Central memory CD8-positive, alpha-beta T cell (primary cell): ENCODE measurements at places on chromosomes 3 and 15.

GRCh38 chr15:63256433-63257274 is 20.8 kb upstream of the APH1B start:
- H3K27me3 ChIP-seq: no peaks in the 10 kb centered on the region
- H3K36me3 ChIP-seq: peaks cover 61% of the 10 kb centered on the region
- H3K4me3 ChIP-seq: no peak overlapping the region
- H3K4me1 ChIP-seq: peaks cover 29% of the 10 kb centered on the region
- no peak for DNase-seq

- no peaks in the 10 kb centered on the region for H3K27me3 ChIP-seq
- no peak overlapping the region for H3K4me3 ChIP-seq
- no peaks in the 10 kb centered on the region for H3K36me3 ChIP-seq
- no peak overlapping the region for H3K27ac ChIP-seq
Observed at GRCh38 chr15:69830430-69830829, 267.3 kb downstream of the TLE3 start.

GRCh38 chr3:99537416-99537815 is 101.0 kb upstream of the COL8A1 start:
- H3K4me3 ChIP-seq: no peak overlapping the region
- no peak overlapping the region for H3K27ac ChIP-seq
- no peaks in the 10 kb centered on the region for H3K4me1 ChIP-seq
- H3K27me3 ChIP-seq: no peaks in the 10 kb centered on the region
- no peak for DNase-seq
- no peaks in the 10 kb centered on the region for H3K36me3 ChIP-seq

GRCh38 chr15:72203507-72203837 is 5.9 kb upstream of the GRAMD2A start:
- H3K27me3 ChIP-seq: peaks cover under 1% of the 10 kb centered on the region
- no peak for DNase-seq
- H3K36me3 ChIP-seq: peaks cover 56% of the 10 kb centered on the region
- H3K4me1 ChIP-seq: no peaks in the 10 kb centered on the region

- H3K27me3 ChIP-seq: no peaks in the 10 kb centered on the region
- H3K27ac ChIP-seq: no peak overlapping the region
- H3K36me3 ChIP-seq: peaks cover 11% of the 10 kb centered on the region
- H3K4me1 ChIP-seq: peaks cover 11% of the 10 kb centered on the region
Observed at GRCh38 chr15:52184721-52185120, 6.5 kb downstream of the GNB5 start.

DNA sequence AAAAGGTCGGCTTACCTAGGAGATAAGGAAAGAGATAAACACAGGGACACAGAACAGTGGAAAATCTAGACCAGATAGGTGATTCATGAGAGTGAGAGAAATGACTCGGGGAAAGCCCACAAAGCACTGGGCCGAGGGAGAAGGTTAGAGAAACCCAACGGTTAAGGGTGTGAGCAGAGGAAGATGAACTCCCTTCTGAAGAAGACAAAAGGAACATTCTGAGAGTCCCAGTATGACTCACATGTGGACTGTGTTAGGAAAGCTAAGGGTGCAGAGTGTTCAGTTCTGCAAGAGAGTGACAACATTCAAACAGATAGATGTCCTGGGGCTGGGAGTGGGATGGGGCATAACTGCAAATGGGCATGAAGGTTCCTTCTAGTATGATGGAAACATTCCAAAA is 83.0 kb downstream of the CNTN3 start:
- no peaks in the 10 kb centered on the region for H3K27me3 ChIP-seq
- no peak for DNase-seq
- H3K36me3 ChIP-seq: no peaks in the 10 kb centered on the region
- H3K27ac ChIP-seq: no peak overlapping the region

- H3K36me3 ChIP-seq: peaks cover 21% of the 10 kb centered on the region
- no peak for DNase-seq
- H3K27me3 ChIP-seq: no peaks in the 10 kb centered on the region
- H3K4me3 ChIP-seq: no peak overlapping the region
- peaks cover 42% of the 10 kb centered on the region for H3K4me1 ChIP-seq
- H3K27ac ChIP-seq: no peak overlapping the region
Observed at GRCh38 chr3:49519916-49520385, 34.3 kb upstream of the BSN start.

DNA sequence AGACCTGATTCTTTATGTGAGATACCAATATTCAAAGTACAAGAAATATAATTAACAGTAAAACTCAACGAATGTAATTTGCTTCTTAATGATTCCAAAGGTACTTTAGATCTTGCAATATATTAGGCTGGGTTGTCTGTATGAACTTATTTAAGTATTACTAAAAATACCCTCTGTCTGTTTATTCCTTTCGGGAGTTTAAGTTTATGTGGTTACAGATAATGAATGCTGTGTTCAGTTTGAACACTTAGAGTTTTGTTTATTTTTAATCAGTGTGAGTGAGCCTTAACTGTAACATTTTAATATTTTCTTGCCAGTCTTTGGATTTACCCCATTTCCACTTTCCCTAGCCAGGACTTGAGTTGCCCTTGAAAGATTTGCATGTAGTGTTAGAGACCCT is 3.5 kb downstream of the PDE8A start:
- no peaks in the 10 kb centered on the region for H3K27me3 ChIP-seq
- no peak overlapping the region for H3K27ac ChIP-seq
- peaks cover 38% of the 10 kb centered on the region for H3K4me1 ChIP-seq
- no peak overlapping the region for H3K4me3 ChIP-seq
- peaks cover 15% of the 10 kb centered on the region for H3K36me3 ChIP-seq

GRCh38 chr3:71322154-71322553 is 261.4 kb downstream of the FOXP1 start:
- no peak overlapping the region for H3K27ac ChIP-seq
- peaks cover 11% of the 10 kb centered on the region for H3K4me1 ChIP-seq
- peaks cover 4% of the 10 kb centered on the region for H3K36me3 ChIP-seq
- no peaks in the 10 kb centered on the region for H3K27me3 ChIP-seq

DNA sequence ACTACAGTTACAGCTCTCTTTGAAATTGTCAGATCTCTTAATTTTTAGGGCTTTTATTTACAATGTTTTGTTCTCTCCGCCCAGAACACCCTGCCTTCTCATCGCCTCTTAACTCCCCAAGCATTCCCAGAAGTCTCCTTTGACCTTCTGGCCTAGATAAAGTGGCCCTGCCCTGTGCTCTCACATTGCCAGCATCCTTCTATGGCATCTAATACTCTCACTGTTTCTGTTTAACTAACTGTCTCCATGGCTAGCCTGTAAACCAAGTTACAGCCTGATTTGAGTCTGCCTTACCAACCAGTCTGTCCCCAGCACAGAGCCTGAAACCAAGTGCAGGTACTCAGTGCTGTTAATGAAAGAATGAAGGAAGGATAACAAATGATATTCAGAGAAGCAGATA is 19.9 kb downstream of the COL8A1 start:
- H3K27ac ChIP-seq: no peak overlapping the region
- H3K27me3 ChIP-seq: no peaks in the 10 kb centered on the region
- H3K4me3 ChIP-seq: no peak overlapping the region

- H3K4me1 ChIP-seq: no peaks in the 10 kb centered on the region
- peak; percentile 13 for DNase-seq
- H3K27me3 ChIP-seq: peaks cover 18% of the 10 kb centered on the region
- H3K27ac ChIP-seq: no peak overlapping the region
- no peaks in the 10 kb centered on the region for H3K36me3 ChIP-seq
- H3K4me3 ChIP-seq: no peak overlapping the region
Observed at GRCh38 chr15:48285329-48286214, 45.7 kb upstream of the DUT start.

DNA sequence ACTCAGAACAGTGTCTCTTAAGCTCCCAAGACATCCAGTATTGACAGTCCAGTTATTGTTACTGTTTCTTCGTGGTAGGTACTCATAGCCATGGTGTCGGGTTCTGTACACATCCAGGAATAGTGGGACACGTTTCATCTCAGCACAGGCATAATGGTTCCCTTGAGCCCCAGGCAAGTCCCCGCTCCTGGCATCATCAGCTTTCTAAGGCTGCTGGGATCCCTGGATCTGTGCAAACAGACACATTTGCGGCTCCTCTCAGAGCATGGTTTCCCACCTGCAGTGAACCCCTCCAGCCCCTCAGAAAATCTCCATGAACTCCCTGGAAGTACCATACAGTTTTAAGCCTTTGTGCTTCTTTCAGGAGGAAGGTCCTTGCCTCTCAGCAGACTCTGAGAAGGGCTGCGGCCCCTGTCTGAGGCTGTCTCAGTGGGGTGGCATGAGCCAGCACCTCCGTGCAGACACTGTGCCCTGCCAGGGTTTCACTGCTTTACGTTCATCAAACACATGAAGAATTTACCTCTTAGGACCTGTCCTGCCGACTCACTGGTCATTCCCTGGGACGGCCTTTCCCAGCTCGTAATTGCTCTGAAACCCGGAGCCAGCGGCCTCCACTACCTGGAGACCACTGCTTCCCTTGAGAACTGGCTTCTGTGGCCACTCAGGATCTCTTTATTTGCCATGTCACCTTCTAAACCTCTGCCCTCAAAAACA is 124.9 kb downstream of the LRRK1 start:
- peaks cover 5% of the 10 kb centered on the region for H3K36me3 ChIP-seq
- H3K4me1 ChIP-seq: no peaks in the 10 kb centered on the region
- no peak overlapping the region for H3K4me3 ChIP-seq
- no peak overlapping the region for H3K27ac ChIP-seq

GRCh38 chr3:143236226-143236964 is 116.8 kb downstream of the CHST2 start:
- peaks cover 10% of the 10 kb centered on the region for H3K27me3 ChIP-seq
- H3K4me1 ChIP-seq: peaks cover 3% of the 10 kb centered on the region
- no peak overlapping the region for H3K27ac ChIP-seq
- H3K36me3 ChIP-seq: no peaks in the 10 kb centered on the region
- H3K4me3 ChIP-seq: no peak overlapping the region
- no peak for DNase-seq

- no peak overlapping the region for H3K4me3 ChIP-seq
- H3K36me3 ChIP-seq: peaks cover 2% of the 10 kb centered on the region
- H3K27me3 ChIP-seq: peaks cover 9% of the 10 kb centered on the region
- no peak overlapping the region for H3K27ac ChIP-seq
- H3K4me1 ChIP-seq: peaks cover 6% of the 10 kb centered on the region
Observed at GRCh38 chr15:25937796-25938195, 74.7 kb upstream of the ATP10A start.

GRCh38 chr15:70575231-70576226 is 187.8 kb downstream of the UACA start:
- H3K4me3 ChIP-seq: no peak overlapping the region
- H3K36me3 ChIP-seq: no peaks in the 10 kb centered on the region

GRCh38 chr3:149658744-149659497 is 1.1 kb upstream of the WWTR1 start:
- H3K27me3 ChIP-seq: peaks cover 86% of the 10 kb centered on the region
- H3K4me1 ChIP-seq: peaks cover 12% of the 10 kb centered on the region
- no peak overlapping the region for H3K27ac ChIP-seq
- DNase-seq: no peak
- H3K4me3 ChIP-seq: peak overlapping the region; percentile 77

DNA sequence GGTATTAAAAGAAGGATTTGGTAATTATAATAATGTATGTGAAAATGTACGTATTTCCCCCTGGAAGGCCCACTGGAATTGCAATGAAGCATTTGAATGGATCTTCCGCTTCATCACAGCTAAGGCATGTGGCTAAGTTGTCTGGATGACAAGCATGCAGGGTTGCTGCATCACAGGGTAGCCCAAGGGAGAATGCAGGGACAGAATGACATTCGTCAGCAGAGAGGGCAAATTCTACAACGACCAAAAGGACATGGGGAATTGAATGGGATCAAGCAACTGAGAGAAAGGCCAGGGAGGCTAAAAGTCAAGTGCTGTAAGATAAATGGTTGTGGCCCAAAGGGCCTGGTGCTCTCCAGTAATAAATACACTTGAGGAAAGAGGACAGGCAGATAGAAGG is 95.4 kb downstream of the ISL2 start:
- H3K4me3 ChIP-seq: no peak overlapping the region
- H3K27ac ChIP-seq: no peak overlapping the region
- no peak for DNase-seq
- H3K36me3 ChIP-seq: peaks cover 14% of the 10 kb centered on the region
- H3K27me3 ChIP-seq: no peaks in the 10 kb centered on the region

GRCh38 chr3:42061713-42062380 is 29.3 kb upstream of the TRAK1 start:
- no peak overlapping the region for H3K27ac ChIP-seq
- H3K4me3 ChIP-seq: no peak overlapping the region
- no peaks in the 10 kb centered on the region for H3K27me3 ChIP-seq
- peaks cover 2% of the 10 kb centered on the region for H3K36me3 ChIP-seq
- DNase-seq: no peak

- no peak overlapping the region for H3K27ac ChIP-seq
- DNase-seq: no peak
- H3K4me3 ChIP-seq: no peak overlapping the region
Observed at GRCh38 chr15:48989170-48989569, 25.5 kb upstream of the SHC4 start.

DNA sequence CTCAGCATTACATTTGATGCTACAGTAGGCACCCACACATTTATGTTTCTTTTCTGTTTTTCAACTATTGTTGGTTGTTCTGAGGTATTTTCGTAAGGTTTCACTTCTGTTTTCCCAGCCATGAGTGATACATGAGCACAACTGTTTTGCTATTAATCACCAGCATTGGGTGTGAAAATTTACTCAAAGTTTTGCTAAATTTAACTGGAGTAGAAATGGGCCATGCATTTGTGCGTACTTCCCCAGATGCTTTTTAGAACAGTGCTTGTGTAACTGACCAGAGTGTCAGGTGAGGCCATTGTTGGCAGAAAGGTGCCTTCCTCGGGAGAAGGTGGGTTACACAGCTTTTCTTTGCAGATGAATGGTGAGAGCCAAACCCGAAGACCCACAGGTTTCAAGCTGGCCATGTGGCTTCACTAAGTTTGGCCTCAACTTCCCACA is 70.4 kb downstream of the ST6GAL1 start:
- no peak for DNase-seq
- no peak overlapping the region for H3K4me3 ChIP-seq
- peaks cover 4% of the 10 kb centered on the region for H3K36me3 ChIP-seq
- H3K27me3 ChIP-seq: no peaks in the 10 kb centered on the region
- H3K27ac ChIP-seq: peak overlapping the region; percentile 74

DNA sequence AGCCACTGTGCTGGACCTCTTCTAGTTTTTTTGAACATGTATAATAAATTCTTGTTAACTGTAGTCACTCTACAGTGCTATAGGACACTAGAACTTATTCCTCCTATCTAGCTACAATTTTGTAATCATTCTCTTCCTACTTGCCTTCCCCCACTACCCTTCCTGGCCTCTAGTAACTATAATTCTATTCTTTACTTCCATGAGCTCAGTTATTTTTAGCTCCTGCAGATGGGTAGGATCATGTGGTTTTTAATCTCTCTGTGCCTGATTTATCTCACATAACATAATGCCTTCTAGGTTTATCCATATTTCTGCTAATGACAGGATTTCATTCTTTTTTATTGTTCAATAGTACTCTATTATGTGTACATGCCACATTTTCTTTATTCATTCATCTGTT is 113.2 kb upstream of the FGF7 start:
- H3K27me3 ChIP-seq: no peaks in the 10 kb centered on the region
- no peak overlapping the region for H3K27ac ChIP-seq
- H3K4me3 ChIP-seq: no peak overlapping the region
- peaks cover 11% of the 10 kb centered on the region for H3K36me3 ChIP-seq

DNA sequence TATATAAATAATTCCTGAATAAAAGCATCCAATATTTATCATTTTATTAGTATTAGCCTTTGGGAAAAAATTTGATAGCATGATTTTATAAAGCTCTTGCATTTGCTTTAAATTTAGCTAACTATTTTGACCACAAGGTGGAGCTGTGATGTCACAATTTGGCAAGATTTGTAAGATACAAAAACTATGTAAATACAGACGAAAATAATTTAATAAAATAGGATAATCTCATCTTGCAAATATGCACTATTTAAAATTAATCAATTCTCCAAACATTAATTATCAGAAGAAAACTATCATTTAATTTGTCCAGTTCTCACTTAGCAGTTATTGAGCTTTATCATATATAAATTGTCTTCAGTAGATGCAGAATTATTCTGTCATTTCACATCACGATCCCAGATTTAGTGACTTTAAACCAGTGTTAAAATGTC is 95.4 kb downstream of the PLOD2 start:
- no peaks in the 10 kb centered on the region for H3K36me3 ChIP-seq
- no peak overlapping the region for H3K27ac ChIP-seq
- no peaks in the 10 kb centered on the region for H3K4me1 ChIP-seq
- H3K4me3 ChIP-seq: no peak overlapping the region
- no peaks in the 10 kb centered on the region for H3K27me3 ChIP-seq
